8988T (cell line): ENCODE measurements at places on chromosomes 12 and 14.

- no peak for DNase-seq
These were observed 9.3 kb downstream of the TNFAIP2 start for GRCh38 chr14:103132381-103133209.

GRCh38 chr14:22850944-22851764 is 14.8 kb downstream of the MMP14 start:
- no peak for DNase-seq

DNA sequence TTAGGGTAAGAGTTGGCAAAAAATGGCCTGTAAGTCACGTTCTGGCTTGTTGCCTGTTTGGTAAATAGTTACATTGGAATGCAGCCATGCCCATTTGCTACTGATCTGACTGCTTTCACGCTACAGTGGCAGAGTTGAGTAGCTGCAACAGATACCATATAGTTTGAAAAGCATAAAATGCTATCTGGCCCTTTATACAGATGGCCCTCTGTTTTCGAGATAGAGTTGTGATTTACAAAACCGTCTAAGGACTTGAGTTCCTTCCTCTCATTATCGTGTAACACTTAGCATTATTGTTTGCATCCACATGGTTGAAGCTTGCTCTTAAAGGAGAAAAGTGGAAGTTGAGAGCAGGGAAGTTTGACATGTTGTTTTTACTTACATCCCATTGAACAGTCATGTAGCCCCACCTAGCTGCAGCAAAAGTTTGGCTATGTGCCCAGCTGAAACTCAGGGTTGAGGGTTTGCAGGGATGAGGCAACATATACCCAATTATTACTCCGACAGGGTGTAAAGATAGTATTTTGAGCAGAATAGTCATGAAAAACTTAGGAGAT is 11.3 kb upstream of the SCFD1 start:
- no peak for DNase-seq

GRCh38 chr12:105291531-105291930 is 39.0 kb upstream of the C12orf75 start:
- no peak for DNase-seq

DNA sequence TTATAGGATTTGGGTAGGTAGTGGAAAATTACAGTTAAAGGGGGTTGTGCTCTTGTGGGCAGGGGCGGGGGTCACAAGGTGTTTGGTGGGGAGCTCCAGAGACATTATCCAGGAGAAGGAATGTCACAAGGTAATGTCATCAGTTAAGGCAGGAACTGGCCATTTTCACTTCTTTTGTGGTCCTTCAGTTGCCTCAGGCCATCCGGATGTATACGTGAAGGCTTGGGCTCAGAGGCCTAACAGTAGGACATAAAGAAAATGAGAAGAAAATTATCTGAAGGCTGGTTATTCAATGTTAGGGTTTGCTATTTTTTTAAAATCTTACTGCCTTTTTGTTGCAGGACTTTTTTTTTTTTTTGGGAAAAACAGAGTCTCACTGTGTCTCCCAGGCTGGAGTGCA is 2.5 kb upstream of the PSEN1 start:
- no peak for DNase-seq

DNA sequence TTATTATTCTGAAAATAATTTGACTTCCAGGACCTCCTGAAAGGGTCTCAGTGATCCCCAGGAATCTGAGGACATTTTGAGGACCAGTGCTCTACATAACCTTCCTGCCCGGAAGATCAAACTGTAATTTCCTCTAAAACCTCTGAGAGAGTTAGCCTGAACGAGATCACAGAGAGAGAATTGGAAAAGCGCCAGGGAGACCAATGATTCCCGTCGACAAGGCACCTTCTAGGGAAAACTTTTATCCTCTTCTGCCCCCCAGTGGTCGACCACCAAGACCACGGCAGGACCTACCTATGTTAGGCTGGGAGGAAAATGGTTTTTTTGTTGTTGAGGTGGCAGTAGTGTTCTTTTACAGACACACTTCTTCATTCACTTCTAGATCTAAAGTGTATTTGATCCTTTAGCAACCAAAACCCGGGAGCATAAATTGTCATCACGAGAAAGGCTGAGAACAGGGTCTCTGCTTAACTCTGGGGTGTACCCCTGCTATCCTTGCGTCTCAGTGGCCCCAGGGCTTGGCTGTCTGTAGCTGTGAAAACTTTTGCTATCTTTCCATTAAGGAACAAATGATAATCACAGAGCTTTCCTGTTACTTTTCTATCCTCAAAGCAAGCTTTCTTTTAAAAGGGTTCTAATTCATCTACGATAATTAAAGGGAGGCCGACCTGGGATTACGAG is 62.9 kb upstream of the NID2 start:
- peak; percentile 71 for DNase-seq

DNA sequence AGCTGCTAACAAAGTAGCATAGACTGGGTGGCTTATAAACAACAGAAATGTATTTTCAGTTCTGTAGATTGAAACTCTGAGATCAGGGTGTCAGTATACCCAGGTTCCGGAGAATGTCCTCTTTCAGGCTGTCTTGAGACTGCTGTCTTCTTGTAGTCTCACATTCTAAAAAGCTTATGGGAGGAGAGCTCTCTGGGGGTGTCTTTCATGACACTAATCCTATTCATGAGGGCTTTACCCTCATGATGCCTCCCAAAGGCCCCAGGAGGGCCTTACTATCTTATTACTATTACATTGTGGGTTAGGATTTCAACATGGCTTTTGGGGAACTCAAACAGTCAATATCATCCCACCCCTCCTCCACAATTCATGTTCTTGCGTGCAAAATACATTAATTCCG is 94.3 kb downstream of the AEBP2 start:
- DNase-seq, result no peak

DNA sequence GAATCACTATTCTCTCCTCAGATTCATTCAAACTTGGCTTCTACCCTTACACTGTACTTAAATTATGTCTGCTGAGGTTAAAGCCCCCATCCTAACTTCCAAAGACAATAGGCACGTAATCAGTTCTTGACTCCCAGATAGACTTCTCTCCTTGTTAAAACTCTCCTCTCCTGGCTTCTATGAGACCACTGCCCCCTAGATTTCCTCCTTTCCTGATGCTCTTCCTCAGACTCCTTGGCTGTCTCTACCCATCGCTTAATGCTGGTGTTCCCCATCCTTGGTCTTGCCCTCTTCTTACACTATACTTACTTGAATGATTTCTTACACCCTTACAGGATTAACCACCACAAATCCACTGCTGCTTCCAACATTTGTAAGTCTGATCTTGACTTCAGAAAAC is 32.8 kb downstream of the TC2N start:
- no peak for DNase-seq

DNA sequence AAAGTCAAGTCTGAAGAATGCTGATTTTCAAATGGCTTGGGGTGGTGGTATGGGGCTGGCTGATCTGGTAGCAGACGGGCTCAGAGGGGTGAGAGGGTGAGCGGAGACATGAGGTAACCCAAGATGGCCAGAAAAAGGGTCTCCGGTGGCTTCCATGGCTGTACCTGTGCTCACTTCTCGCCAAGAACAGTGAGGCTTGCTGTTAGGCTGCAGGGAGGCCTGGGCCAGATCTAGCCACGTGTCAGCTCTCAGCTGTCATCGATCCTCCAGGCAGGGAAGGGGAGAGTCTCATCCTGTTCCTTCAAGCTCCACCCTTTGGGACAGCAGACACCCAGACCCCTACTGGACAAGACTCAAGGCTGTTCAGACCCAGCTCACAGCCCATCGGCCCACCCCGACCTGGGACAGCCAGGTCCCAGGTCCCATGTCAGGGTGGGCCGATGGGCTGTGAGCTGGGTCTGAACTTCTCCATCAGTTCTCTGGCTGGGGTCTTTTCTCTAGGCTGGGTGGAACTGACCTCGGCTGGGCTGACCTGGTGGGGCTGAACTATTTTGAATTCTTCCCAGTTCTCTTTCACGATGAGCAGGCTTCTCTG is 9.0 kb downstream of the LRTM2 start:
- DNase-seq, result no peak

GRCh38 chr14:76695263-76695920 is 65.9 kb upstream of the VASH1 start:
- no peak for DNase-seq

GRCh38 chr14:93963692-93964091 is 12.7 kb downstream of the ASB2 start:
- no peak for DNase-seq

GRCh38 chr14:98791661-98792060 is 480.3 kb downstream of the BCL11B start:
- DNase-seq, result no peak

DNA sequence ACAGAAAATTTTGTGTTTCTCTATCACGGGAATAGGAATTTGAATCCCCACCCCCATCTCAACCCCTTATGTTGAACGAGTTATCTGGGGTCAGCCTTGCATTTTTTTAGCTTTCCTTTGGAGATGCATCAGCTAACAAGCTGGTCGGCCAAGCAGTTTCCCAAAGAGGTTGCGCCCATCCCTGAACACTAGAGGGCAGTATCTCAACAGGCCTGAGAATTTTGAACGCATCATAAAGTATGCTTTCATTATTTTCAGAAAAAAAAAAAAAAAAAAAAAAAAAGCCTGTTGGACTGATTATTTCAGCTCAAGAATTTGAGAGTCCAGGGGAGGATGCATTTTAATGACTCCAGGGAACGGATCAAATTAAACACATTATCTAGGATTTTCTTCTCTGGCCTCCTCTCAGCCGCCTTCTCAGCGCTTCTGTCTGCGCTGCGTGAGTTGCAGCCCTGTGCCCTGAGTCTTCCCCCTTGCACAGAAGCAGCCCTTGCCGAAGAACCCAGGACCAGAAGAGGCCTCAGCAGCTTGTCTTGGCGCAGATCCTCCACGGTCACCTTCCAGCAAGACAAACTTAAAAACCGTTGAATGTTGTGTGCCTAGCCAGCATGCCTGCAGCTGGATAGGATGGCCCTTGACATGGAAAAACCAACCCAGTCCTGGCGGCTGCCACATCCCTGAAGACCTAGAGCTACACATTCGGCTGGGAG is 76.6 kb upstream of the GZMB start:
- no peak for DNase-seq

GRCh38 chr12:16606201-16606849 is 363 bp upstream of the LMO3 start:
- no peak for DNase-seq

DNA sequence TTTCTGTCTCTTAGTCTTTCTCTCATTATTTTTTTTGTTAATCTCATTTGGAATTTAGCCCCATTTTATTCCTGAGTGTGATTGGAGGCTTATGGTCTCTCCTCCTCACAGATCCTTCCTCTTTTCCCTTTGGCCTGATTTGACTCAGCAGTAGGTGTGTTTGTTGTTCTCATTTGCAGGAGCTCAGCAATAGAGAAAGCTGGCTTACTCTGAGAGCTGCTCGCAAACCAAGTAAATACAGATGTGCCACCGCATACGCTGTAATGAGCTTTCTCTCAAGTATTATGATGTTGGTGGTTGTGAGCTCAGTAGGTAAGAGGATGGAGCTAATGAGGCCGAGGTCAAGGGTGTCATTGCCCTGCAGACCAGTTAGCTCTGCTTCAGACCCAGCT is 206.5 kb downstream of the ETV6 start:
- DNase-seq, result no peak

DNA sequence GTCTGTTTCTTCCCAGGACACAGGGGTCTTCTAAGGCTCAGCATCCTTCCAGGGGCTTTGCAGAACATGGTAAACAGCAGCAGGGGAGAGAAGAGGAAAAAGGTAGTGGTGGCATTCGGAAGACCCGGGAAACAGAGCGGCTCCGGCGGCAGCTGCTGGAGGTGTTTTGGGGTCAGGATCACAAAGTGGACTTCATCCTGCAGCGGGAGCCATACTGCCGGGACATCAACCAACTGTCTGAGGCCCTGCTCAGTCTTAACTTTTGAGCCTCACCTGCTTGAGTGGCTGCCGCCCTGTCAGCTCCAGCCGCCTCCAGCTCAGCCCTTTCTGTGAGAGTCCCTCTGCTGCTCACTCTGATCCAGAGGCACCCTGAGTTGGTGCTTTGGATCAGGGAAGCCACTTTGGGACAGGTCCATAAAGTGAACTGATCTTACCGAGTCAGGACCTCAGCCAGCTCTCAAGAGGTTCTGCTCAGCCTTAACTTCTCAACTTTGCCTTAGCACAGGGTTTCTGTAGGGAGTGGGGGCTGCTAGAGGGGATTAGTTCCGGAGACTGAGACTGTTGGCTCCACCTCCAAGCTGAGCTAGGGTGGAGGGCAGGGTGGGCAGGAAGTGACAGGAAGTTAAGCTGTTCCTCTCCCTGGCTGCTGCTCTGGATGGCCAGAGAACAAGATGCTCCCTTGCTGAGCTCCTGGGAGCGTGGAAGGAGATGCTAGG is 5.4 kb downstream of the SDR39U1 start:
- DNase-seq, result no peak

DNA sequence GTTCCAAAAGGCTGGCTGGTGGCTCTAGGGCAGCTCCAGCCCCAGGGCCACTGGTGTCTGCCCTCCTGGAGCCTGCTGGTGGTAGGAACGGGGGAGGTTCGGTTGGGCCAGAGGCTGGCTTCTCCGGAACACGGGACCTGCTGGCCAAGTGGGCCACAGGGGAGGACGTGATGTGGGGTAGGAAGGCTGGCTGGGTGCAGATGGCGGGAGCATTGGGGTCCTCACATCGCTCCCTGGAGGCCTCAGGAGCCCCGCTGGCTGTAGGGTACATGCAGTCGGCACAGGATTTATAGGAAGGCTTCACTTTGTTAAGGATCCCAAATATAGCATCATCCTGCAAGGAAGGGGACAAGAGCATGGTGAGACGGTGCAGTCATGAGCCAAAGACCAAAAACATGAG is 57.6 kb upstream of the CORO1C start:
- no peak for DNase-seq

GRCh38 chr14:66701813-66702212 is 193.9 kb downstream of the GPHN start:
- DNase-seq, result no peak

- no peak for DNase-seq
These were observed 1117.0 kb downstream of the FLRT2 start for GRCh38 chr14:86646696-86647690.

- no peak for DNase-seq
These were observed 26.8 kb upstream of the LYZ start for GRCh38 chr12:69321351-69321750.

DNA sequence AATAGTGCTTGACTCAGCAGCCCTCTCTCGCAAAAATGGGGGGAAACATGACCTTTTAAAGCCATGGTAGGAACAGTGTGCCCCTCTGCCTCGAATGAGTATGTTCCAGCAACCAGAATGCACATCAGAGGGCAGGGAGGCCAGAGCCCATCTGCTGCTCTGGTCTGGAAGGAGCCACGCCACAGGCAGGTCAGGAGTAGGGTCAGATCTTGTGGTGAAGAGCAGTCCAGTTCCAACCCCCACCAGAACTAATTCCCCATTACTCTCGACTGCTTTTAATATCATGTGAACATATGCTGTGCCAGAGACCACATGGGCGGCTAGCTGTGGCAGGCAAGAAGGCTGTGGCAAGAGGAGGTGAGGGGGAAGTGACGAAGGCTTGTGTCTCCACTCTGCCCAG is 34.6 kb upstream of the TMX1 start:
- no peak for DNase-seq

GRCh38 chr14:72731252-72732020 is 162.5 kb downstream of the DPF3 start:
- no peak for DNase-seq

GRCh38 chr12:57864442-57865083 is 18.0 kb upstream of the CTDSP2 start:
- DNase-seq, result no peak
